Esophagus (tissue), 2 donors: ENCODE measurements at places on chromosomes 16 and 17. TPM values are rescaled to one million over a fixed set of nuclear protein-coding genes. Genes with fewer than 3 reads are reported as not detected.

Gene MPDU1
- polyA plus RNA-seq = 60.0 TPM

Gene KRTAP17-1
- not detected for polyA plus RNA-seq

Gene SCN4A
- polyA plus RNA-seq = 0.01 TPM

Gene MYH13
- 0.04 TPM for polyA plus RNA-seq

Gene WNT9B
- polyA plus RNA-seq = 0.12 TPM

Gene NACA2
- polyA plus RNA-seq = 0.19 TPM

Gene KCNJ2
- polyA plus RNA-seq = 3.1 TPM

Gene DNAAF8
- 0.39 TPM for polyA plus RNA-seq

Gene OTOP3
- polyA plus RNA-seq = 11.2 TPM

Gene TP53TG3C
- polyA plus RNA-seq = 0.06 TPM

Gene CCDC47
- polyA plus RNA-seq = 36.4 TPM

Gene P2RX1
- 7.1 TPM for polyA plus RNA-seq

Gene PRDM7
- polyA plus RNA-seq = not detected

Gene LUC7L
- 37.0 TPM for polyA plus RNA-seq
